ENCODE measurements at places on chromosomes 12 and 14. TPM values are rescaled to one million over a fixed set of nuclear protein-coding genes. Genes with fewer than 3 reads are reported as not detected.

GRCh38 chr12:6294156-6295093 is 16.1 kb upstream of the PLEKHG6 start:
- DNase-seq = no peak

DNA sequence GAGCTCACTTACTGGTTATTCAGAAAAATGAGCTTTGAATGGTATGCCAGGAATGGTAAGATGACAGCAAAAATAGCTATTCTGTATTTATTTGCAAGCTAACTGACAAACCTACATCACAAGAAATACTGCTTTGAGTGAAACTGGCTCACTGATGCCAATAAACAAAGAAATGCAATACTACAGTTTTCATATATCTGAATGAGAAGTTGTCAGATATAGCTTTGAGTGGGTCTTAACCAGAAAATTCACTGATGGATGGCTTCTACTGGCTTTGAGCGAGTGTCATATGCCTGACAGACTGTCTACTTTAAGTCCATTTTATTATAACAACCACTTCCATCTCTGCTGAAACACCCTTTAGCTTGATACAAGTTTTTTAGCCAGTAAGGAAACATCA is 330.1 kb downstream of the NELL2 start:
- DNase-seq = no peak

DNA sequence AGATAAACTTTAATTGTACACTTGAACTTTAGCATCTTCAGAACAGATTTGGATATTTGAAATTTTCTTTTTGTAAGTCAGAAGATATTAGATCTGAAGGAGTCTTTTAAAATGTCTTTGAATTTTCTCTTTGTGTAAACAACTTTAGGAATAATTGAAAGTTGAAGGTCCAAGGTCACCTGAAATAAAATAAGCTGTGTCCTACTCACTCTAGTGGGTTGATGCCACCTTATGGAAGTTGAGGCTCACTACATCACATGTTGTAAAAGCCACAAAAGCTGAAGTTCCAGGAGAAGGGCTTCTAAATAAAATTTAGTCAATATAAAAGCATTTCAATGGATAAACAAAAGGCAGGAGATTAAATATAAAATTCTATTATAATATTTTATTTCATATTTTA is 122.0 kb upstream of the ATXN7L3B start:
- DNase-seq = no peak

POLE gene
- total RNA-seq = 10.2 TPM

GRCh38 chr12:30707613-30708342 is 12.1 kb upstream of the IPO8 start:
- no peak for DNase-seq

- DNase-seq = no peak
Observed at GRCh38 chr12:12616512-12617310, 5.0 kb downstream of the CREBL2 start.

All from right atrium auricular region (tissue), 2 donors.